ENCODE measurements at places on chromosomes 16 and 17.
A peak's percentile ranks its signal among the peaks of the same experiment; 100 is the strongest.

- DNase-seq, result no peak
Measured at GRCh38 chr16:75029854-75030253, 31.0 kb downstream of the ZNRF1 start.

DNA sequence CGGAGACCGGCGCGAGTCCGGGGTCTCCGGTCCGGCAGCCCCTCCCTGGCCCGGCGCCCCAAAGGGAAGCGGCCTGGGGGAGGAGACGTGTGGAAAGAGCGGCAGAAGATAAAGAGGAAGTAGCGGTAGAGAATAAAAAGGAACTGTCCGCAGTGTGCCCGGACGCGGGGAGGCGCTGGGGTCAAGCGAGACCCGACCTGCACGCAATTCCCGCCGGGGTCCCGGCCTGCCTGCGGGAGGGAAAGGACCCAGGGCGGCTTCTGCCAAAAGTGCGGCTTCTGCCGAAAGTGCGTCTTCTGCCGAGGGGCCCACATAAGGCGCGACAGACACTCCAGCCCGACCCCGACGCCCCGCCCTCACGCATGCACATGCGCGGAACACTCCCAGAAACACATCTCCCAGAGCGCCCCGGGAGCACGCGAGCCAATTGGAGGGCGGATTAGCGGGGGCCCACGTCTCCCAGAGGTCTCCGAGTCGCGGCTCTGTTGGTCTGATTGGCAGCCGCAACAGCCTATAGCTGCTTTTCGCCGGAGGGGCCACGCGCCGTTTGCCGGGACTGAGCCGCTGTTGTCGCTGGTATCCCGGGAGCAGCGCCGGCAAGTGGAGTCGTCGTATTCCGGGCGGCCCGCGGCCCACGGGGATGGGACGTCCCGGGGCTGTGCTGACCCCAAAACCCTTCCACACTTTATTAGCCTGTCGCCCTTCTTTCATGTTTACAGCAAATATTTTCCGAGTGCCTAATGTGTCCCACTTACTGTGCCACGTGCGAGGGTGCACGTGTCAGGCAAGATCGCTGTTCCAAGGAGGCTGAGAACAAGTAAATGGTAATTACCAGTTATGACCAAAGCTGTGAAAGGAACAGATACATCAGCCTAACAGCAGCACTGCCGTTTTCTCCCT is 8.0 kb upstream of the MEFV start:
- peak; percentile 90 for DNase-seq

GRCh38 chr16:19722269-19722952 is 4.3 kb downstream of the IQCK start:
- no peak for DNase-seq

DNA sequence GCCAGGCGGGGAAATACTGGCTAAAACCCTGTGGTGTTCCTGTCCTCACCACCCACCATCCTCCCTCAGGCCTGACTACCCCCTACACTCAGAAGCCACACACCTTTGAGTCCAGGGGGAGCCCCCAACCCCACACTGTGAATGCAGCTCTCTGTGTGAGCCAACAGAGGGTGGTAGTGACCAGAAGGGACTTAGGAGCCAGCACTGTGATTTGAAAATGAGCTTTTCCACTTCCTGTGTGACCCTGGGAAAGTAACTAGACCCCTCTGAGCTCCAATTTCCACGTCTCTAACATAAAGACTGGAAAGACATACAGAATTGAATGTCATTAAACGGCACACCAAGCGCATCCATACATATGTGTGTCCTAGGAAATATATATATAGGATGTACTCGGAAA is 58.7 kb downstream of the SDK2 start:
- DNase-seq, result no peak

DNA sequence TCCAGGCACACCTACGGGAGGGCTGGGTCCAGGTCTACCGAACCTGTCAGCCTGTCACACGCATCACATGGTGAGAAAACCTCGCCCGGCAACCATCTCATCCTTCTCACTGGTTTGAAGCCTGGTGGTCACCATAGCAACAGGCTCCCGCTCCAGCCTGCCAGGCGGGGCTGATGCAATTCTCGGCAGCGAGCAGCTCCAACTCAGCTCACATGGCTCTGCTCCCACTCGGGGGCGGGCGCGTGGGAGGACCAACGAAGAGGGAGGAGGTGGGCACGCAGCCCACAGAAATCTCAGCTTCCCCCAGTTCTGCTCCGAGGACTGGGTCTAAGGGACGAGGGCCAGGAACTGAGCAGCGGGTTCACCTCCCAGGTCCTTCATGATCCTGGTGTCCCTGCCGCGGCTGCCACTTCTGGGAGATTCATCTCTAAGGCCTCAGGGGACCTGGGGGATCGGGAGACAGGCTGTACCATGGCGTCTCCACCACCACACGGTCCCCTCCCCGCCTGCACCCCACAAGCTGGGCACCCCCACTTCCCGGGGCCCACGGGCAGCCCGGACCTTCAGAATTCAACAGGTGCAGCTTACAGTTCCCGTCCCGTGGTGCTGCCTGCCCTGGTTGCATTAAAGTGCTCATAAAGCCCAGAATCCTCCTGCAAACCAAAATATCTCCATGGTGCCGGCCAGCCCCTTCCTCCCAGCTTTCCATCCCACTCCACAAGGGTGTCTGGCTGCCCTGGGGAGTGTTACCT is 25.8 kb downstream of the ABR start:
- no peak for DNase-seq

DNA sequence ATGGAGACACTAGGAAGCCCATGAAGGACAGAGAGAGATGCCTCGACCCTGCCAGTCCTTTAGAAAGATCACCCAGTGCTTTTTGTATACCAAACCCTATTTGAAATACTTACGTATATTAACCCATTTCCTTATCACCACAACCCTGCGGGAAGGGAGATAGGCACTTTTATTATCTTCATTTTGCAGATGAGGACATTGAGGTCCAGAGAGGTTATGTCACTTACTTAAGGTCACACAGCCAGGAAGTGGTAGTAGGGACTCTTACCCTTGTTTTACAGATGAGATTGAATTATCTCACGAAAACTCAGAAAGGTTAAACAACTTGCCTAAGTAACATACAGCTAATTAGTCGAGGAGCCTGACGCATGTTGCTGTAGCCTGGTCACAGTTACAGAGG is 38.2 kb downstream of the IL4R start:
- no peak for DNase-seq

DNA sequence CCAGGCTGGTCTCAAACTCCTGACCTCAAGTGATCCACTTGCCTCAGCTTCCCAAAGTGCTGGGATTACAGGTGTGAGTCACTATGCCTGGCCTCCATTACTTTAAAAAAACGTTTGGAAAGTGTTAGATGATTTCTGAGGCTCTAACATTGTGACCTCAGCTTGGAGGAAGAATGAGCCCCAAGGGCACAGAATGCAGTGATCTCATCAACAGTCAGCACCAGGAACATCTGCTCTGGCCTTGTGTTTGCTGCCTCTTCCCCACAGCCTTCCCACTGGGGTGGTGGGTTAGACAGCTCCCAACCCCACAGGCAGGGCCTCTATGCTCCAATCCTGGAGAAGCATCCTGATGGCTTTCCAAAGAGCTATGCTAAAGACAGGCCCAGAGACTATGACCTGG is 37.7 kb upstream of the SREBF1 start:
- no peak for DNase-seq

DNA sequence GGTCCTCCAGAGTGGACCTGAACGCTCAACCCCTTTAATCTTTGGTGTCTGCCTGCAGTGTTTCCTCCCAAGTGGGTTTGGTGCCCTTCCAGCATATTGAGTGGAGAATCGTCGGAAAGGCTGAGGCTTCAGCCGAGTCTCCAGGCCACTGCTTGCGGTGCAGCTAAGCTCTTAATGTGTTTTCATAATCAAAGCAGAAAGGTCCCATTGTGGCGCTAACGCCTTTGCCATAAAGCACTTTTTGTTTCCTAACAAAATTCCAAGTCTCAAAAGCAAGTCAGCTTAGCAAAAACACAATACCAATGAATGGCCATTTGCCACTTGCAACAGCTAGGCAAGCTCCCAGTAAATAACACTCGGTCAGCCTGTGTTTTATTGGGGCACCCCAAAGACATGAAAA is 57.6 kb downstream of the KSR1 start:
- no peak for DNase-seq

DNA sequence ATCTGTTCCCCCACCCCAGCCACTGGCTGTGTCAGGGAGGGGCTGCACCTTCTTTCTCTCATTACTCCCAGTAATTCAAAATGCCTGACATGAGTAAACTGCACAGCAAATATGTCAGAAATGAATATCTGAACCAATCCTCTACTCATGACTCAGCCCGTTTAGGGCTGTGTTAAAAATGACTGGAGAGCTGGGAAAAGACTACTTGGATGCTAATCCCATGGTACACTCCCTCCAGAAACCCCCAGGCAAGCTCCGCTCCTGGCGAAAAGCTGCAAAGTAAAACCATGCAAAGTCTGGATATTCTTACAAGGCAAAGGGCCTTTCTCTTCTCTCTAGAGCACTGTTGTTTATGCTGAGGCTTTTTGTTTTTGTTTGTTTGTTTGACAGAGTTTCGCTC is 448.1 kb upstream of the DYNLRB2 start:
- DNase-seq, result no peak

GRCh38 chr17:35514564-35514963 is 22.9 kb downstream of the SLFN12L start:
- DNase-seq, result no peak

DNA sequence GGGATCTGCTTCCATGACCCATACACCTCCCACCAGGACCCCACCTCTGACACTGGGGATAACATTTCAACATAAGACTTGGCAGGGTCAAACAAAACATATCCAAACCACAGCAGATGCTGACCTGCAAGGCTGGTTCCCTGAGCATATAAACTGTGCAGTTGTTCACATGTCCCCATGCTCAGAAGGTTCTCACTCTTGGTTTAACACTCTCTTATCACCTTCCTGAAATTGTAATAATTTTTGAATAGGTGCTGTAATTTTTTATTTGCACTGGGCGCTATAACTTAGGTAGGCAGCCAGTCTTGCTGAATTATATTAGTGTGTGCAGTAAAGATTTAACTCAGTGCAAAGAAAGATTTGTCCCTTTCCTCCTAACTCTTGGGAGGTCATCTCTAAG is 824.8 kb upstream of the SOX9 start:
- no peak for DNase-seq

GRCh38 chr16:29678691-29679267 is at the start of gene QPRT:
Gene QPRT (plus strand): TSS chr16:29679180. CDS start chr16:29679198, 18 bp downstream.
- no peak for DNase-seq

GRCh38 chr17:1146561-1147265 is 33.1 kb downstream of the ABR start:
- no peak for DNase-seq

DNA sequence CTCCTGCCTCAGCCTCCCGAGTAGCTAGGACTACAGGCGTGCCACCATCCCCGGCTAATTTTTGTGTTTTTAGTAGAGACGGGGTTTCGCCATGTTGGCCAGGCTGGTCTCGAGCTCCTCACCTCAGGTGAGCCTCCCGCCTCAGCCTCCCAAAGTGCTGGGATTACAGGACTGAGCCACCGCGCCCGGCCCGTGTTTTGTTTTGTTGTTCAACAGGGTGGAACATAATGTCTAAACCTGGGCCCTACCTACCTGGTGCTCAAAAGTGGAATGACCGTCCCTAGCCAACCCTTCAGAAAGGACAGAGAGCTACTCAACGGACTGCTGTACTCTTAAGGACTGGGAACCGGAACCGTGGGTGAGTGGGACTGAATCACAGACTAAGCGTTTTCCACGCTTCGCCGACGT is 772 bp upstream of the KIF22 start:
- DNase-seq, result no peak

DNA sequence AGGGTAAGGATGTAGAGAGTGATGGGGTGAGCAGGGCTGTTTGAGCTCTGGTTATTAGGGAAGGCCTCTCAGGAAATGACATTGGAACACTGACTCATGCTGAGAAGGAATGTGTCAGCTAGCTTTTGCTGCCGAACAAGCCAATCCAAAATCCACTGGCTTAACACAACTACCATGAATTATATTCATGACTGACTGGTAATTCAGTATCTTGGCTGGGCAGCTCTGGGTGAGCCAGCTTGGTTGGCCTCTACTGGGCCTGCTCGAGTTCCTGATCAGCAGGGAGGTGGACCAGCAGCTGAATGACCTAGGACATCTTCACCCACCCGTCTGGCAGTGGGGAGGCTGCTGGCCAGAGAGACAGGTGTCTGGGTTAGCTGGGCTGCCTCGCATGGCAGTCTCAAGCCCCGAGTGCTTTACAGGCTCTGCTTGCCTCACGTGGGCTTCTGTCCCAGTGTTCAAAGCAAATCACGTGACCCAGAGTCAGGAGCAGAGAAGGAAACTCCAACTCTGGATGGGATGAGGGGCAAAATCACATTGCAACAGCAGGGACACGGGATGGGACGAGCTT is 209.4 kb downstream of the KATNIP start:
- DNase-seq, result no peak

DNA sequence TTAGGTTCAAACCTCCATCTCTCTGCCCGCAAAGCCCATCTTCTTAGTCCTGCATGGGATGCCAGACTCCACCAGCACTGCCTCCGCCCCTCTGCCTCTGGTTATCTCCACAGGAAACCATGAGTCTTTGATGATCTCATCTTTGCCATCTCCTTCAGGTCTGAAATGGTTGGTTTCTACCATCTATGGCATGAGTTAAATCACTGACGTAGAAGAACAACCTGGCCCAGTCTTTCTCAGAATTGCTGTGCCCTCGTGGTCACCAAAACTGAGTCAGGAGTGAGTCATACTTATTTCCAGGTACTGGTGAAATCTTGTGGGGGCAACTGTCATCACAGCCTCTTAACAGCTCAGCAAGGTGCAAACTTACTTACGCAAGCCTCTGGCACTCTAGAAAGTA is 468.7 kb upstream of the C16orf82 start:
- DNase-seq, result no peak

DNA sequence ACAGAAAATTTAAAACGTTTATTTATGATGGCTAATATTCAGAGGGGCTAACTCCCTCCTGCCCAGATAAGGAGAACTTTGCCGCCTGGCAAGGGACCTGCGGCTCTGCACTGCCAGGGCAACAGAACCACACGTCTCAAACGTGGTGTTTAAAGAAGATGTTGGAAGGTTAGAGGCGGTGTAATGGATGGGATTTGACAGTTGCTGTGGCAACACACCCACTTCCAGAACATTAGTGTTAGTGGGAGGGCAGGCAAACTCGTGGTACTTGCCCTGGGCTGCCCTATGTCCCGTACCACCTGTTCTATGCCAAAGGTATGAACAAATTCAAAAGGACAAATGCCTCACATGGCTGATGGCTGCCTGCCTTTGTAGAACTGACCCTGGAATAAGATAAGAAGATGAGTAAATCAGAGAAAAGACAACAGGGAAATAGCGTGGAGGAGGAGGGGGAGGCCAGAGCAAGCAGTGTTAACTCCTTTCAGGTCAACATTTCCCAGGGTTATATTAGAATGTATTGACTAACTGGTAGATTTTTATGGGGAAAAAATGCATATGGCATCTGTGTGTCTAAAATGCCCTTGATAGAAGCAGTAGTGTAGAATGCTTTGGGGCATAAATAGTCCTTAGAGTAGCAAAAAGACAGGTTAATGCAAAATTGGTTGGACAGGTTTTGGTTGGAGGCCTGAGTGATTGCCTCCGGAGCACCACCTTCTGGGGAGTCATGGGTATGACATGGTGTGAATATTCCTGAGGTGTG is 30.8 kb downstream of the HLF start:
- DNase-seq, result no peak

DNA sequence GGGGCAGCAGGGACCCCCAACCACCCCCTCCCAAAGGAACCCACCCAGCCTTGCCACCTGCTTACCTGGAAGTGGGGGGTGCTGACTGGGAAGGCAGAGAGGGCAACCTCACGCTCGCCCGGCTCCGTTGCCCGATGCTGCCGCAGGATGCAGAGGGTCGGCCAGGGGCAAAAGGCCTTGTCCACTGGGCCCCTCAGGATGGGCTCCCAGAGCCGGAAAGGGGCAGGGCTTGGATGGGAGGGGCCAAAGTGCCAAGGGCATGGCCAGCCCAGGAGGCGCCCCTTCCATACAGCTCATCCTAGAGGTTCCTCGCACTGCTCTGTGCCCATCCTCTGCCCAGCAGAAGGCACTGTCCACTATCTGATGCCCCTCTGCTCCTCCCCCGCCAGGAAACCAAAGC is 59.4 kb downstream of the SRCIN1 start:
- DNase-seq, result no peak

Measured in GM12864 (cell line).